Activated CD8-positive, alpha-beta memory T cell treated with anti-CD3 and anti-CD28 coated beads for 48 hours (primary cell): ENCODE measurements at places on chromosomes 6 and 20.

DNA sequence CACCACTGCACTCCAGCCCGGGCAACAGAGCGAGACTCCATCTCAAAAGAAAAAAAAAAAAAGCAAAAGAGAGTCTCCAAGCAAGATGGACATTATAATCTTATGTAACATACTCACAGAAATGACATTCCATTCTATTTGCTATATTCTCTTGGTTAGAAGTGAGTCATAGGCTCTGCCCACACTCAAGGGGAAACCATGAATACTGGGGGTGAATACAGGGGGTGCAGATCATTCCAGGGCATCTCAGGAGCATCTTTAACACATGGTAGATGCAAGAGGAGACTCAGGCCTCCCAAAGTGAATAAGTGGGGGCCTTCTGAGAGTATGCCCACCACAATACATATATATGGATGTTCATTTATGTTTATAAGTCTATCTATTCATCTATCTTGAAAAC lies 18.3 kb upstream of the RANBP9 start:
- no peak for DNase-seq

GRCh38 chr20:20407891-20408805 lies 40.2 kb downstream of the INSM1 start:
- no peak for DNase-seq

DNA sequence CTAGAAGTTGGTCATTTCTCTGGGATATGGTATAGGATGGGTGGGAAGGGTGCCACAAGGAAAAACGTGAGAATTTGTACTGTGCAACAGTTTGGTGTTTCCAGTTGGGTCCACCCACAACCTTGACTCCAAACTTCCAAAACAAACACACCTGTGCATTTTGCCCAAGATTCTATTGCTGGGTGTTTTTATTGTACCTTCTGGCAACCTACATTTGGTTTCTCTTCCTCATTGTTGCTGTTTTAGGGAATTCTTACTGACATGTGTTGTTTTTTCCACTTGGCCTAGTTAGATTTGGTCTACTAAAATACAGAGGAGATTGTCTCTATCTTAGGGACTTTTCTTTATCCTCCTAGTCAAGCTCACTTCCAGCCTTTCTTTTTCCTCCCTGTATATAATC lies 16.7 kb downstream of the TULP4 start:
- DNase-seq: no peak

DNA sequence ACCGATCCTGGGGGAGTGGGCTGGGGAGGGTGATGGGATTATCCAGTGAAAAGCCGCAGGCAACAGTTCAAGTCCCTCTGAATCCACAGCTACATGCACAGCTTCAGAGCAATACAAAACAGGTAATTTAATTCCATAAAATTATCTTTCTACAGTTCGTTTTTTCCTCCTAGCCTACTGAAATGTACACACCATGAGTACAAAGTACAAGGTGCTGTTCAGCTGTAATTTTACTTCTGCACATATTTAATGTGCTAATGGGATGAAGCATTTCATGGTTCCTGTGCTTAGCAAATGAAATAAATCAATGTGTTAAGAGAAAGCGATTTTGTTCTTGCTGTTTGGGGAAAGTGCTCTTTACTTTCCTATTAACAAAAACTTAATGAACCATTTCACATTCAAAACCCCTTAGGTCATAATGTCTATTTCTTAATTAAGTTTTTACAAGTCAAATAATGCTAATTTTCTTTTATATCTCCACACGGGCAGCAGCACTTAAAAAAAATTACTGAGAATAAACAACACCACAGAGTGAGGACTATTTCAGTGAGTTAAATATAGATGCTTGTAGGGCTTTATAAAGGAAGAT lies 71.8 kb downstream of the INSM1 start:
- no peak for DNase-seq

GRCh38 chr20:37346535-37347346 lies 801 bp downstream of the SRC start:
- DNase-seq: no peak

GRCh38 chr20:58071298-58071697 lies 157.2 kb downstream of the ANKRD60 start:
- no peak for DNase-seq

- DNase-seq: no peak
Measured at GRCh38 chr20:57566803-57567459, 6.0 kb downstream of the PCK1 start.

DNA sequence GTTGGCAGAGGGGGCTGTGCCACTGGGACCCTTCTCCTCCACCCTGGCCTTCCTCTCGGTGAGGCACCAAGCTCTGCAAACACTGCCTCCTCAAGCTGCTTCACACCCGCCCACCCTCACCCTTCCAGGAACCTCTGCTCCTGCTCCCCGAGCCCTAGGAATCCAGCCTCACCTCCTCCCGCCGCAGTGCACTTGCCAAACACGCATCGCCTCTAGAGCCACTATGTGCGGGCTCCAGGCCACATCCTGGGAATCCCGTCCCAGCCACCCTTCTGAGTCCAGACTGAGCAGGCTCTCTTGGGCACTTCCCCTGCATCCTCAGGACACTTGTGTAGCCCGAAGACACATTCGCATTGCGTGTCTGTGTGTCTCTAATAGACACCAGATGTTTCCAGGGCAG lies 18.5 kb downstream of the PSMG4 start:
- no peak for DNase-seq

DNA sequence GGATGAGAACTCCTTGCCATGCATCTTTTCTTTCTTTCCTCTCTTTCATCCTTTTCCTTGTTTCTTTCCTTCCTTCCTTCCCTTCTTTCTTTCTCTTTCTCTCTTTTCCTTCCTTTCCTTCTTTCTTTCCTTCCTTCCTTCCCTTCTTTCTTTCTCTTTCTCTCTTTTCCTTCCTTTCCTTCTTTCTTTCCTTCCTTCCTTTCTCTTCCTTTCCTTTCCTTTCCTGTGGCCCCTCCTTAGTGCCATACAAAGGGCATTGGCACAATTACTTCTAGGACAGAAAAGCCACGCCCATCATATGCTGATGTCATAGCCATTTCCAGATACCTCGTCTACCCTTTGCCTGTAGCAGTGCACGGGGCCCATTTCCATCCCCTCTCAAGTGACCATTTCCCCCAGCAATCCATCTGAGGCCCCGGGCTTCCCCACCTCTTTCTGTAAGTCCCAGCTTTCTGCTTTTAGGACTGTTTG lies 2.2 kb upstream of the CENPB start:
- no peak for DNase-seq
